ENCODE measurements at places on chromosomes 5 and 9.

DNA sequence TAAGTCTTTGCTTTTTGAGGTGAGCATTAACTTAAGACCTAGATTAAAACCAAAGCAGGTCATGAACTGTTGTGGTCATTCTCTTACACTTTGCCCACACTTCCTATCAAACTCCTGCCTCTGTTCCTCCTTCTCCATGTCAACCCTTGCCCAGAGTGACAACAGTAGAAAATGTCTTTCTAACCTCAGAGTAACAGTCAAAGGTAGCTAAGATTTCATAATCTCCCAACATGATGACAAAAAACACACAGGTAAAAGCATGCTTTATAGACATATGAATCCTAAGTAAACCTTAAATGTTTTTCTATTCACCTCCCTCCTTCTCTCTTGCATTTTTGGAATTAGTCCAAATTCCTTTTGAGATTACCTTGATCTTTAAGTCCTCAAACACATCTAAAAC, 422.3 kb downstream of the SPATA31D1 start:
- DNase-seq: no peak

DNA sequence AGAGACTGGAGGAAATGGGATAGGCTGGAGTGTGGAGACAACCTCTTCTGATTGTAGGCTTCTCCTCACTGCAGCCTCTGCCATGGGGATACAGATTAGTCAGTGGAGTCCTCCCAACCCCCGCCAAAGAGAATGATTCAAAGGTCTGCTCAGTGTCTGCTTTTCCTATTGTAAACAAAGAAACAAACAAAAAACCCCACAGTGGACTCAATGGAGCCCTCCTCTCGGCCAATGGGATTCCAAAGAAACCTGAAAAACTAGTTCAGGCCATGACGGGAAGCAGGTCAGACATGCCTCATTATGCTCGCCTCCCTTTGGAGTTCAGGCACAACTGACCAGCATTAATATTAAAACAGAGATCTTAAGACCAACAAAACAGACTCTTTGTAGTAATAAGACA, 85.8 kb downstream of the SEC61B start:
- no peak for DNase-seq

GRCh38 chr5:40618926-40619325, 60.8 kb upstream of the PTGER4 start:
- no peak for DNase-seq

GRCh38 chr9:5790923-5791322, 42.0 kb downstream of the ERMP1 start:
- DNase-seq: no peak

DNA sequence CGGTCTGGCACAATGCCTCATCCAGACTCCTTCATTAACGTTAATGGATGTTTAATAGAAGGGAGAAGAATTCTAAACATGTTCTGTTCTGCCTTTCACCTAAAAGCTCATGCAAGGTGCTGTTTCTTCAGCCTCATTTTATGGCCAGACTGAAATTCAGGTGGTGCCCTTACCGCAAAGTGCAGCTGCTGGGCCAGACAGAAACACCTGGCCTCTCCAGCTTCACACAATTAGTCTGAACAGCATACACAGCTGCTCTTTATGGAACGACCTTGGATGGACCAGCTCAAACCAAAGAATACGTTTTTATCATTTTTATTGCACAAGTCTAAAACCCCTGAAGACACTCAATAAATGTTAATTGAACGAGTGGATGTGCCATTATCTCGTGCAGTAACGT, 4.6 kb downstream of the SNCAIP start:
- no peak for DNase-seq

DNA sequence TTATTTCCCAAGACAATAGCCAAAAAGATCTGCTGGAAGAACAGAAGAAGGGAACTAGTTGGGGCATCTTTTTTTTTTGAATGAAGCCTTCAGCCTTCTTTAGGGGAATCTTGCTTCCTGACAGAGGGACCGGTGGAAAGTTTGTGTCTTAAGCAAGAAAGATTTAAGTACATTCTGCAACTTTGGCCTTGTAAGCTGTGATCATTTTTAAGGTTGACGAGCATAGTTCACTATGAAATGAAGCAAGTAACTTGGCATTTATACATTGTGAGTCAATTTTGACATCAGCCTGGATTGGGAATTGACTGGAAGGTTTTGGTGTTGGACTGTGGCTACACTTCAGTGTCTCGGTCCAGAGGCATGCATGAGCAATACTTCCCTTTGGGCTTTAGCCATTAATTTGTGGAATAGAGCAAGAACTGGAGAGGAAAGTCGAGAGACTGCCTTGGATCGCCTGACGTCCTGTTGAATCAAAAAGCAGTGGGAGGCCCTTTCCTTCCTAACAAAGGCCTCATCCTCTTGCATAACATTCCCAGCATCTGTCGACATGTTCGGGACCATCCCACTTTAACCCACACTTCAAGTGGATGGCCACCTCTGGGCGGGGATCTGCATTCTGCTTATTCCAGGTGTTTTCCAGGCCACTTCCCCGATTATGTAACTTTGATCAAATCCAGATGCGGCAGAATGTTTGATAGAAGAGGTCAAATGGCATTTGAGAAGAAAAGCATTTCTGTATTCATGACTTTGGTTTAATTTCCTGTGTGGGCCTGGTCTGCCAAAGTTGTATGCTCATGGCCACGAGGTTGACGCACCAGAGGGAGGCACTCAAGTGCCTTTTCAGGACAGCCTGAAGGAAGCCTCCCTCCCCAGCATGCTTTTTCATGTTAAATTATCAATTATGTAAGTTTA, 12.5 kb downstream of the ABL1 start:
- no peak for DNase-seq

DNA sequence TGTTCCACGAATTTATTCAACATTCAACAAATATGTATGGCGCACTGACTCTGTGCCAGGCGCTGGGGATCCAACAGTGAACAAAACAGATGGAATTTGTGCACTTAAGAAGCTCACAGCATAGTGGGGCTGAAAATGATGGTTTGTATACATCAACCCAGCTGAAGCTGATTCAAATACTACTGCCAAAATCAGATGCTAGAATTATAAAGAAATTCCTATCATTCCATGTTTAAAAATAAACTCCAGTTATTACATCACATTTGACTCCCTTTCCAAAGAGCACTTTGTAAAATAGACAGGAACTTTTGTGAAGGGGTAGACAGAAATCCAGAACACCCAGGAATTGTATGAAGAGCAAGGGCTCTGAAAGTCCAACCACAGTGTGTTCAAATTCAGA, 54.1 kb downstream of the ZNF608 start:
- DNase-seq: no peak

GRCh38 chr5:53027913-53028312, 38.8 kb downstream of the ITGA2 start:
- no peak for DNase-seq

DNA sequence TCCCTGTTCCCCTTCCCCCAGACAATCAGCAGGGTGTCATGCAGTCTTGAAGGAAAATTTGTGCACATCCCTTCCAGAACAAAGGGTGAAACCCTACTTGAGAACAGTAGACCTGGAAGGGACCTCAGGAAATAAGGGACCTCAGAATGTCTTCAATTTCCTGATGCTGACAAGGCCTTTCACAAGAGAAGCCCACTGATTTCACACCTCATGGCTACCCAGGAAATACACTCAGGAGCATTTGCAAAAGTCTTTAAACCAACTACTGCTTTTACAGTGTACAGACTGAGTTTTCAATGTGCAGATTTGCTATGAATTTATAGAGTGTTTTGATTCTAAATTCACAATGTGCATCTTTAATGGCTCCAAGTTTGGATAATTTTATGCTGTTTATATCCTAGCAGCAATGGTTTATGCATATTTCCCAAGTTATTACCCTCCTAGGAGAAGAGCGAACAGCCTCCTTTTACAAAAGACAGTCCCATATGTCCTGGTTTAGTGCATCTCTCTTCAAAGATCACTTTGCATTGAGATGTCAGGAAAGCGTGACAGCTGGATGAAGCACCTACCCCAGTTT, 74.8 kb downstream of the GALNT10 start:
- no peak for DNase-seq

DNA sequence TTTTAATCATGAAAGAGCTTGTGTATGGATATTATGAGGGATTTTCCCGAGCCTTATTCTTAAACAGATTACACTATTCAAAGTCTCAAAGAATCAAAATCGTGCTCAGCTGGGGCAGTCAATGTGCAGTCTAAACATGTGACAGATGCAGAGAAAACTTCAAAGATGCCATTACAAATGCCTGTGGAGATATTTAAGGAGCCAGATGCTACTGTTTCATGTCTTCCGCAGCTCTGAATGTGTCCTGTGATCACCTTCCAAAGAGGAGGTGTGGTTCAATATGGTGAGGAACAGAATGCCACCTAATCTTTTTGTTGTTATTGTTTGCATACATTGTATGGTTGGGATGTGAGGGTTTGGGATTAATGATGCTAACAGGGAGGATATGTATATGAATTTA, 593.3 kb upstream of the ARRDC3 start:
- DNase-seq: no peak

DNA sequence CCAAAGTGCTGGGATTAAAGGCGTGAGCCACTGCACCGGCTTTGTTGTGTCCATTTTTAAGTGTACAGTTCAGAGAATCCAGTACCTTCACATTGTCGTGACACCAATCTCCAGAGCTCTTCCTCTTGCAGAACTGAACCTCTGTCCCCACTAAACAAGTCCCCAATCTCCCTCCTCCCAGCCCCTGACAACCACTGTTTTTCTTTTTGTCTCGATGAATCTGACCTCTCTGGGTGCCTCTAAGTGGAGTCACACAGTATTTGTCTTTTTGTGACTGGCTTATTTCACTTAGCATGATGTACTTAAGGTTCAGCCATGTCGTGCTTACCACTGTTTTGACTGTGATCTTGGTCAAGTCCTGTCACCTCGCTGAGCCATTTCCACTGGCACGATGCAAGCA, 1.6 kb downstream of the WDR38 start:
- DNase-seq: no peak

DNA sequence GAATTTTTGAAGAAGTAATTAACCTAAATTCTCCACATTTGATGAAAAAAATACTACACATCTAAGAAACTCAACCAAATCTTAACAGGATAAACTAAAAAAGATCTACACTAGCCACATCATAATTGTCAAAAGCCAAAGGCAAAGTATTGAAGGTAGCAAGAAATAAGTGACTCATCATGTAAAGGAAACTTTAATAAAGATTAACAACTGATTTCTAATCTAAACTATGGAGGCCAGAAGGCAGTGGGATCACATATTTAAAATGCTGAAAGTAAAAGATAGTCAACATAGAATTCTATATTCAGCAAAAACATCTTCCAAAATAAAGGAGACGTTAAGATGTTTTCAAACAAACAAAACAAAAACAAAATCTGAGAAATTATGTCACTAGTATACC, 2002.9 kb downstream of the MAT2B start:
- no peak for DNase-seq

DNA sequence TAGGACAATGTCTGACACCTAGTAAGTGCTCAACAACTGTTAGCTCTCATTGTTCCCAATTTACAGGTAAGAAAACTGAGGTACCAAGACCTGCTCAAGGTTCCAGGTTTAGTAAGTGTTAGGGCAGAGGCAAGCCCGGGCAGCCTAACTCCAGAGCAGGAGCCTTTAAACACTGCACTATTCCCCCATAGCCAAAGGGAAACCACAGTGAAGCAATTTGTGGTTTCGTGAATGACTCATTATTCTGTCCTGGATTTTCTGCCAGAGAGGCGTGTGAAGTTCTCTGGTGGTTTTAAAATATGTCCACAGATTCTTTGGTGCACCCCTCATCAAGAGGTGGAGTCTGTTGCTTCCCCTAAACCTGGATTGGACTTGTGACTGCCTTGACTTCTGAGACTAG, 1.0 kb upstream of the MCC start:
- DNase-seq: no peak

- DNase-seq: no peak
Measured at GRCh38 chr5:157528036-157528632, 47.4 kb downstream of the ADAM19 start.

DNA sequence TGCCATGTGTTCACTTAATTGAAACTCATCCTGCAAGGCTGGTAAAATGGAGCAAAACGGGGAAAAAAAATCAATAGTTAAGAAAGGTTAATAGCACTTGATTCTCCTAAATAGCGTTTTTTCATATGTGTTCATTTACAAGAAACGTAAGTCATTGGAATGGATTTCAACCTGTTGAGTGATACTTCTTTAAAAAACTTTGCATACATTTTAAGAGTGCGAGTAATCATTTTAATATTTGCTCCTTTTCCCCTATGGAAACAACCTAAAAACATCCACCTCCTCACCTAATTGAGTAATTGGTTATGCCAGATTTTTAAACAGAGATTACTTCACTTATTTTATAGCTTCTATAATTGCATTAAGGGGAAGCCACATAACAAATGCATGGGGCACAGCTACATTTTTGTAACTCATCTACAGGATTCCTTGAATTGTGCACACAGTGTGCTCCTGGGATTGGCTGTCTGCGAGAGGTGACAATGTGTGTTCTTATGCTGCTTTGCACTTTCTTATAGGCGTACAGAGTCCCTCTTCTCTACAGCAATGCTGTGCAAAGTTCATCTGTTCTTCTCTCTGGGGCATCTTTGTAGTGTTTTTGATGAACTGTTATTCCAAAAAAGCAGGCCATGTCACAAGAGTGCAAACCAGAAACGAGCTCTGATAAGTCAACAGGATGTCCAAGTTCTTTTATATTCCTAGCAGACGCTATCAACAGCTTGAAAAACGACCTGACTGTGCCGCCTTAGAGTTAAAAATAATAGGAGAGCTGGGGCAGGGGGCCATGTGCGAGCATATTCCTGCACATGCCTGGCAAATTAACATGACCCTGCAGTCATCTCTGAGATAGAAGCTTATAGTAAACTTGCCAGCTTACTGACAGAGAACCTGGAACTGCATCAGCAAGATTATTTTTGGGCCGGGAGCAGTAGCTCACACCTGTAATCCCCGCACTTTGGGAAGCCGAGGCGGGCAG, 117.9 kb downstream of the GOLPH3 start:
- DNase-seq: no peak

GRCh38 chr9:118957585-118957984, 411.6 kb downstream of the BRINP1 start:
- no peak for DNase-seq

DNA sequence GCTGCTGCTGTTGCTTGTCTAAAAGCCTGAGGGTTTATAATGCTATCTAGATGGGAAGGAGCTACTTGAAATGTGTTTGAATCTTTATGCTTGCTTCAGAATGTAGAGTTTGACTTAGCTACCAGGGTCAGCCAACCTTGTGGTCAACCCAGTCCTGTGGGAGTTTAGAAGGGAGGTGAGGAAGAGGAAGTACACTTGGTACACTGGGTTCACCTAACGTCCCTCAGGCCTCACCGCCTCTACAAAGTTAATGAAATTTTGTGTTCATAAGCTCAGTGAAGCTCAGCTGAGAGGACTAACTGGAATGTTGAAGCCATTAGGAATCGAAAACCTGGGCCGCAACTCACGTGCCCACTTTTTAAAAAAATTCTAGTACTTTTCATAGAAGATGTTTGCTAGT, 10.7 kb downstream of the IQGAP2 start:
- DNase-seq: no peak
